Thyroid gland (tissue), 4 donors: ENCODE measurements at places on chromosomes 7 and 10. TPM values are rescaled to one million over a fixed set of nuclear protein-coding genes. Genes with fewer than 3 reads are reported as not detected.

The DYDC1 gene
- total RNA-seq = not detected

GRCh38 chr7:47601119-47601880 lies 19.4 kb upstream of the TNS3 start:
- H3K4me1 ChIP-seq = peaks cover 59% of the 10 kb centered on the region
- H3K4me3 ChIP-seq = no peak overlapping the region
- H3K27me3 ChIP-seq = no peaks in the 10 kb centered on the region
- H3K36me3 ChIP-seq = no peaks in the 10 kb centered on the region

DNA sequence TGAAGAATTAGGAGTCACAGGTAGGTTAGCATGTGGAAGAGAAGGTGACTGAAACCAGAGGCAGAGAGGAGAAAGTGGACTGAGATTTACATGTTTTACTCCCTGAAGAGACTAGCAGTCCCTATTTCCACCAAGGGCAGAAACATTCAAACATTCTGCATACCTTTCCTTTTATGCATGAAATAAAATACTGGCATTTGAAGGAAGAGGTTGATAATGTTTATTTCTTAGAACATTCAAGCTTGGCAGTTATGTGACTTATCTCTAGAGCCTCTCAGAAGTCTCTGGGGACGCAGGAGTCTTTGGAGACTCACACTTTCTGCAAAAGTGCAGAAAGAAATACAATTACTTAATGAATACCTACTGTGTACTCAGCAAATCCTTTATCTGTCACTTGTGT lies 507.1 kb upstream of the C7orf33 start:
- H3K36me3 ChIP-seq = no peaks in the 10 kb centered on the region
- no peak overlapping the region for H3K4me3 ChIP-seq
- H3K4me1 ChIP-seq = peaks cover 13% of the 10 kb centered on the region
- H3K27ac ChIP-seq = no peak overlapping the region
- H3K27me3 ChIP-seq = no peaks in the 10 kb centered on the region

The CTAGE6 gene
- 0.40 TPM for total RNA-seq

- peaks cover 34% of the 10 kb centered on the region for H3K4me1 ChIP-seq
- no peaks in the 10 kb centered on the region for H3K36me3 ChIP-seq
- H3K27me3 ChIP-seq = no peaks in the 10 kb centered on the region
- H3K4me3 ChIP-seq = peak overlapping the region; percentile 83
- DNase-seq = no peak
- peak overlapping the region; percentile 89 for H3K27ac ChIP-seq
Observed at GRCh38 chr10:74151879-74152722, 1.1 kb downstream of the ADK start.

DNA sequence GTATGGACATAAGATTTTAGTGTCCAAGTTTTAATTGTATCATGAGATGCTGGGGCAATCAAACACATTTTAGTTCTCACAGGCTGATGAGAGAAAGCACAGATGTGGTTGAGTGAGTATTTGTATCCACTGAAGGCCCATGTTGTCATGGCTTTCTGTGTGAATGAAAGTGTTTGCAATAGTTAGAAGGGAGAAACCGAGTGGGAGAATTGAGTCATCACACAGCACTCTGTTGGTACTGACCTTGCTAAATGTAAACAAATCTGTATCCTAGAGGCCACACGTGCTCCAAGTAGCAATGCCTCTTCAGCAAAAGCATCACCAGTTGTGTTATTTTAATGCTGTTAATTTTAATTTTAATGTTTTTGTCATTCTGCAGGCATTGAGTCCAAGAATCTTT lies 121.2 kb downstream of the EMX2 start:
- no peaks in the 10 kb centered on the region for H3K27me3 ChIP-seq
- H3K36me3 ChIP-seq = no peaks in the 10 kb centered on the region
- H3K4me3 ChIP-seq = no peak overlapping the region
- H3K27ac ChIP-seq = no peak overlapping the region

The PODXL gene
- 55.0 TPM for total RNA-seq

GRCh38 chr7:134691546-134692343 lies 45.1 kb downstream of the BPGM start:
- DNase-seq = no peak
- H3K36me3 ChIP-seq = no peaks in the 10 kb centered on the region
- no peaks in the 10 kb centered on the region for H3K27me3 ChIP-seq
- no peak overlapping the region for H3K4me3 ChIP-seq
- peak overlapping the region; percentile 67 for H3K27ac ChIP-seq

DNA sequence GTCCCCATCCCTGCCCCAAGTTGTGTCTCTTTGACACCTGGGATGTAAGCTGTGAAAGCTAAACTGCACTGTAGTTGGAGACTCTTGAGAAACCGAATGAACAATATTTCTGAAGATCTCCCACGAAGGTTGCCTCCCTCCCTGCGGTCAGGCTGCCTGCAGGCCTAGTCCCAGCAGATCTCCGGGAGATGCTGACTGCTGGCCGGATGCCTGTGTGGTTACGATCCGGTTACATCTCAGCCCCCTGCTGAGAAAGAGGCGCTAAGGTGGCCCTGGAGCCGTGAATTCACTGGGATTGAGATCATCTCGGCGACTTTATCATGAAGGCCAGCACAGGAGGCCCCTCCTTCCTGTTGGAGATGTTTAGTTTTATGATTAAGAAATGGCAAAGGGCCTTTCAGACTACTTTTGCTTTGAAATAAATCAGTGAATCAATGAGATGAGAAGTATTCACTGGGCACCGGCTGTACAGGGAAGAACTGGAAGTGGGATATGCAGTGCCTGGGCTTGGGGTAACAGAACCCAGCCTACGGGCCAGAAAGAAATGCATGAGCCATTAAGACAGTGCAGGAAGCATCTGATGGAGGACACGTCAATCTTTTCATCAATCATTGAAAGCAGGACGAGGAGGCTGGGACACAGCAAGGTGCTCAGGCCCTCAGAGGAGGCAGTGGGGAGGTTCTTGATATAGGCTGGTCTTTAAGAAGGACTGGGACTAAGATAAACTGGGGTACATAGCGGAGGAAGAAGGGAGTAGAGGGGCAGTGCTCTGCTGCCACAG lies 177.6 kb downstream of the PRKAG2 start:
- no peak for DNase-seq
- no peak overlapping the region for H3K27ac ChIP-seq
- no peaks in the 10 kb centered on the region for H3K27me3 ChIP-seq
- no peaks in the 10 kb centered on the region for H3K36me3 ChIP-seq

GRCh38 chr10:52259426-52259812 lies 54.7 kb upstream of the DKK1 start:
- no peak for DNase-seq
- H3K36me3 ChIP-seq = no peaks in the 10 kb centered on the region
- H3K27ac ChIP-seq = no peak overlapping the region
- H3K4me3 ChIP-seq = no peak overlapping the region
- peaks cover 12% of the 10 kb centered on the region for H3K4me1 ChIP-seq
- H3K27me3 ChIP-seq = no peaks in the 10 kb centered on the region

GRCh38 chr7:105000927-105001336 lies 13.1 kb upstream of the KMT2E start:
- H3K4me1 ChIP-seq = peaks cover 87% of the 10 kb centered on the region
- H3K27me3 ChIP-seq = no peaks in the 10 kb centered on the region
- H3K36me3 ChIP-seq = no peaks in the 10 kb centered on the region

- no peak overlapping the region for H3K27ac ChIP-seq
- no peak for DNase-seq
- no peaks in the 10 kb centered on the region for H3K27me3 ChIP-seq
- no peak overlapping the region for H3K4me3 ChIP-seq
- no peaks in the 10 kb centered on the region for H3K36me3 ChIP-seq
Observed at GRCh38 chr10:120977897-120978296, 126.7 kb downstream of the WDR11 start.

The PLAU gene
- 8.6 TPM for total RNA-seq

DNA sequence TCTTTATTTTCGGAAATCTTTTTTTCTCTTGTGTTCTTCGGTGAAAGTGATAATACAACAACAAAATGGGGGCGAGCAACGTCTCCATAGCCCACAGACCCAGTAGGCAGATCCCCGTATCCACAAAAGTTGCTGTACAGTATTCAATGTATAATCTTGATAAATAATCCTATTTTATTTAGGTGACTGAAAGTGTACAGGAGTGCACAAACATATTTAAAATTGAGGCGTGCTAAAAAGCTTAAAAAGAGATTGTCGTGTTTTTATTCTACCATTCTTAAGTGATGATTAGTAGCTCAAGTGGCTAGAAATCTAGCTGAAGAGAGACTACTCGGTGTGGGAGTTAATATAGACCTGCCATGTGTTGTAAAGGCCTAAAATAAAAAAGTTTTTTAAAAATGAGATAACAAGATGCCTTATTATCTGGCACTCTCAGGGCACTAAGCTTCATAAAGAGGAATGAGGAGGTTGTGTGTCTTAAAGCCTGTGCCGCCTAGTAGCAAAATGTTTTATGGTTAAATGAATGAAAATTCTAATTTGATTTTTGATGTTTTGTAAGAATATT lies 1.6 kb downstream of the CAPZA2 start:
- no peaks in the 10 kb centered on the region for H3K27me3 ChIP-seq
- H3K36me3 ChIP-seq = no peaks in the 10 kb centered on the region
- H3K4me3 ChIP-seq = no peak overlapping the region

GRCh38 chr7:113087071-113087998 lies 708 bp upstream of the GPR85 start:
- no peak for DNase-seq
- no peaks in the 10 kb centered on the region for H3K4me1 ChIP-seq
- H3K27ac ChIP-seq = no peak overlapping the region
- H3K36me3 ChIP-seq = no peaks in the 10 kb centered on the region
- no peaks in the 10 kb centered on the region for H3K27me3 ChIP-seq

DNA sequence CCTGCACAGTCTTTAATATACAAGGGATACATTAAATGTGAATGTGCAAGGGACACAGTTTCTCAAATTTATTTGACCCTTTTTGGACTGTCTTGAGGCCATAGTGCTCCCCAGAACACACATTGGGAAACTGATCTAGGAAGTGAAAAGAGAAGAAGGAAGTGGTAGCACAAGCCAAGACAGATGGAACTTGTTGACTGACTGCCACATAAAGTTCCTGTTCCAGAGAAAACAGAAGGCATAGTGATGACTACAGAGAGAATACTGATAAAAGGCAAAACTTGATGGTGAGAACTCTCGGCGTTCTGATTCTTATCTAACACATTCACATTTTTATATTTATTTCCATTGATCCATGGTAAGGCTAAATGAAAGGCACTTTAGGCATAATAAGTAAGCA lies 1216.4 kb downstream of the CNTNAP2 start:
- H3K36me3 ChIP-seq = no peaks in the 10 kb centered on the region
- no peaks in the 10 kb centered on the region for H3K4me1 ChIP-seq
- H3K27me3 ChIP-seq = no peaks in the 10 kb centered on the region
- H3K27ac ChIP-seq = no peak overlapping the region
- DNase-seq = no peak
- H3K4me3 ChIP-seq = no peak overlapping the region

- no peak overlapping the region for H3K4me3 ChIP-seq
- no peaks in the 10 kb centered on the region for H3K36me3 ChIP-seq
- DNase-seq = no peak
- H3K27me3 ChIP-seq = no peaks in the 10 kb centered on the region
- H3K27ac ChIP-seq = no peak overlapping the region
- no peaks in the 10 kb centered on the region for H3K4me1 ChIP-seq
Observed at GRCh38 chr10:100775386-100775785, 30.0 kb downstream of the PAX2 start.

DNA sequence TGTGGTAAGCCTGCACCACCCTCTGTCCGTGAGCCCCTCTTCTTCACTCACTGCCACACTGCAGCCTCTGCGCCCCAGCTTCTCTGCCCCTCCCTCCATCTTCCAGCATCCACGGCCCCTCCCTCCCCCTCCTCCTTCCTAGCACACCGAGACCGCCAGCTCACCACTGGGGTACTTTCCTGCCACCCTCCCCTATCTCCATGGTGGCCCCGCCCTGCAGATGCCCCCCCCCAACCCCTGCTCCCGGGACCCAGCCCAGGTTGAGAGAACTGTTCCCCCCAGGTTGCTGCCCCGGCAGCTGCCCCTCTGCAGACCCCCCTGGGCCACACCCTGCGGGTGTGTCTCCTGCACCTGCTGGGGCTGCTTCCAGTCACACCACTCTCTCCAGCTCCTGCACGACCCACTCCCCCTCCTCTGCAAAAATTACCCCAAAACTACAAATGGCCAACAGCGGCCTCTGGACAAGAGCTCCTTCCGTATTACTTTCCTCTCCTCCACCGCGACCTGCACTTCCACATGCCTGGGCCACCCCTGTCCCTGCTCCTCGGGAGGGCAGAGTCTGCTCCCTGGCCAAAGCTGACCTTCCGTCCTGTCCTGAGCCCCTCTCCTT lies 209.2 kb upstream of the PPP2R2D start:
- H3K27me3 ChIP-seq = no peaks in the 10 kb centered on the region
- H3K4me3 ChIP-seq = no peak overlapping the region
- no peaks in the 10 kb centered on the region for H3K36me3 ChIP-seq
- no peaks in the 10 kb centered on the region for H3K4me1 ChIP-seq

DNA sequence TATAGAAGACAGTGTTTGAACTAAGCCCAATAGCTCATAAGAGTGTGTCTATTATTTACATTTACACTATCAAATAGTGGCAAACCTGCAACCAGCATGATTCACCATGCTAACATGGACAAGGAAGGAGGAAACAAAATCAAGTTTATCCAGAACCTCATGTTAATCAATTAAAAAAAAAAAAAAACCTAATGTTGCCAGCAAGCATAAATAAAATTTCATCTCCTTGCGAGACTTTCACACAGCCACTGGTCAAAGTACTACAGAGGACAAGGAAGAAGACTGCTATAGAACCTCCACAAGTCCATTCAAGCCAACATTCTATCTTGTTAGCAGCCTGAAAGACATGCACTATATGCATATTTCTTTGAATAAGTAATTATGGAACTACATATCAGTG lies 9.7 kb downstream of the TM9SF3 start:
- DNase-seq = no peak
- no peaks in the 10 kb centered on the region for H3K27me3 ChIP-seq
- no peak overlapping the region for H3K4me3 ChIP-seq
- H3K4me1 ChIP-seq = peaks cover 32% of the 10 kb centered on the region

- H3K27me3 ChIP-seq = no peaks in the 10 kb centered on the region
- no peaks in the 10 kb centered on the region for H3K36me3 ChIP-seq
- H3K27ac ChIP-seq = no peak overlapping the region
- no peaks in the 10 kb centered on the region for H3K4me1 ChIP-seq
Observed at GRCh38 chr10:76961841-76962240, 675.8 kb downstream of the KCNMA1 start.

GRCh38 chr10:112394475-112394875 lies 20.6 kb downstream of the ACSL5 start:
- H3K4me3 ChIP-seq = no peak overlapping the region
- H3K4me1 ChIP-seq = no peaks in the 10 kb centered on the region
- H3K36me3 ChIP-seq = no peaks in the 10 kb centered on the region
- no peak overlapping the region for H3K27ac ChIP-seq
